ENCODE measurements at places on chromosomes 5 and 9.
A peak's percentile ranks its signal among the peaks of the same experiment; 100 is the strongest.

GRCh38 chr5:5078009-5078897 is 61.9 kb upstream of the ADAMTS16 start:
- no peak for DNase-seq

DNA sequence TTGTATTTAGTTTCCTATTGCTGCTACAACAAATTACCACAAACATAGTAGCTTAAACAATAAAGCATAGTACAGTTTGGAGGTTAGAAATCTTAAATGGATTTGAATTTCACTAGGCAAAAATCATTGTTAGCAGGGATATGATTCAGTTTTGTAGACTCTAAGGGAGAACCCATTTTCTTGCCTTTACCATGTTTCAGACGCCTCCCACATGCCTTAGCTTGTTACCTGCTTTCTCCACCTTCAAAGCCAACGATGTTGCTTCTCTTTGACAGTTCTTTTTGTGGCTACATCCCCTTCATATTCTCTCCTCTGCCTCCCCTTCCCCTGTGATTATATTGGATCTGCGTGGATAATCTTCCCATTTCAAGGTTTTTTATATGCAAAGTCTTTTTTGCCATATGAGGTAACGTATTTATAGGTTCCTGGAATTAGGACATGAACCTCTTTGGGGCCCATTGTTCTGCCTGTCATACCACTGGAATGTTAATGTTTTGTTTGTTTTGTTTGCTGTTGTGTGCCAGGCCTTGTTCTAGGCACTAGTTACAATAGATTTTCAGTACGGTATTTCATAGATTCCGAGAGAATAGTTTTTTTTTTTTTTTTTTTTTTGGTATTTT is 54.1 kb downstream of the UHRF2 start:
- peak; percentile 40 for DNase-seq

GRCh38 chr9:136129176-136129575 is 10.5 kb upstream of the TMEM250 start:
- DNase-seq = no peak

DNA sequence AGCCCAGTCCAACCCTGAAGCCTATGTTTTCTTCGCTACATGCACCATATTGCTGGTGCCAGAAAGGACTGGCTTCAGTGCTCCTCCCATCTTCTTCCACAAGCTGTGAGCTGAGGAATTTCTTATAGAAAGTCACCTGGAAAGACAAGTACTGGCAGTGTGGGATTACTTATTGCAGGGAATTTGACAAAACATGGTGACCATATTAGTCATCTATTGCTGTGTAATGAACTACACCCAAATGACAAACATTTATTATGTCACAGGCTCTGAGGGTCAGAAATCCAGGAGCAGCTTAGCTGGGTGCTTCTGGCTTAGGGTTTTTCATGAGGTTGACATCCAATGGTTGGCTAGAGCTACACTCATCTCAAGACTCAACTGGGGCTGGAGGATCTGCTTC is 75.5 kb downstream of the ENTREP1 start:
- no peak for DNase-seq

DNA sequence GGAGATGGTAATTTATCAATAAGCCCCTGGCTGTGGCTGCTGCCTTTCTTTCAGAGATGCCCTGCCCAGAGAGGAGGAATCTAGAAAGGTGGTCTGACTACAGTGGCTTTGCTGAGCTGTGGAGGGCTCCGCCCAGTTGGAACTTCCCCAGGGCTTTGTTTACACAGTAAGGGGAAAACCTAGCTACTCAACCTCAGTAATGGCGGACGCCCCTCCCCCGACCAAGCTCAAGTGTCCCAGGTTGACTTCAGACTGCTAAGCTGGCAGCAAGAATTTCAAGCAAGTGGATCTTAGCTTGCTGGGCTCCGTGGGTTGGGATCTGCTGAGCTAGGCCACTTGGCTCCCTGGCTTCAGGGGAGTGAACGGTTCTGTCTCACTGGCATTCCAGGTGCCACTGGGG is 865.4 kb upstream of the ACO1 start:
- DNase-seq = no peak

DNA sequence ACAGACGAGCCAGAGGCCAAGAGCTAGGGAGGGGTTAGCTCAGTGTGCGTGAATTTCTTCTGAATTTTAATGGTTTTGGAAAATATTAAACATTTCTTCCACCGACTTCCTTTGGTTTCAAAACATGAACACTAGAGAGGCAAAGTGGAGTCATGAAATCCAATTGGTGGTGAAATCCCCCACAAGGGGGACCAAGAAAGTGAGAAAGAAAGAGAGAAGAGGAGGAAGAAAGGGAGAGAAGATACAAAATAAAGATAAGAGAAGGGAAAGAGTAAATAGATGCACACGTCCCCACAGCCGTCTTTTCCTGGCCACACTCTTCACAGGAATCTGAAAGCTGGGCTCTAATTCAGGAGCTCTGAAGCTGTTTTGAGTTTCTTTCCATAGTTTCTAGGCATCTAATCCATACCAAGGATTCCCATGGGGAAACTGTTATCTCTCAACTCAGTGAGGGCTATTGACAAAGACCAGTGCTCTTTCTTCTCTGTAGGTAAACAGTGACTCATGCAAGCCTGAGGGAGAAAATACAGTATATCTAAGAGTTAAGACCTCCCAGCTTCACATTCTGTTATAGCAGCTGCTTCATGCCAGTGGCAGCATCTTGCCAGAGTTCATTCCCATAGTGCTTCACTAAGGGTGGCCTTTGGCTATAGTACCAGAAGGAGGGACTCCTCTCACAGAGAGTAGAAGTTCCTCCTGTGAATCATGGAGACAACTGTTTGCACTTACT is 115.8 kb upstream of the LIFR start:
- DNase-seq = no peak

- no peak for DNase-seq
These were observed 72.9 kb downstream of the SEC61B start for GRCh38 chr9:99294850-99295461.

GRCh38 chr5:88672644-88673252 is 210.2 kb downstream of the MEF2C start:
- DNase-seq = no peak

DNA sequence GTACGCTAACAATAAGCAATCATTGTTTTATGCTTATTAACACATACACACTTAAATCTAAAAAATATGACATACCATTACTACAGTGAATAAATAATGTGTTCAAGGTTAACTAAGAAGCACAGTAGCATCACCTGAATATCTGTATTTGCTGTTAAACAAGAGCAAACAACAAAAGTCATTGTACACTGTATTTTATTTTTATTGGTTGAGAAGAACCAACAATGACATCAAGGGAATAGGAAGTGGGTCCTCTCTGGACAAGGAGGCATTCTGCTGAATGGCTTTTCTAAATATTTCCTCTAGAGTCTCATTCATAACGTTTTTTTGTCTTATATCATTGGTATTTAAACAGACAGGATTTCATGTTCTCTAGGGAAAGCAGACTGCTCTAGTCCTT is 460.4 kb downstream of the CDH9 start:
- no peak for DNase-seq

- DNase-seq = no peak
These were observed 17.4 kb upstream of the IL33 start for GRCh38 chr9:6198251-6198650.

DNA sequence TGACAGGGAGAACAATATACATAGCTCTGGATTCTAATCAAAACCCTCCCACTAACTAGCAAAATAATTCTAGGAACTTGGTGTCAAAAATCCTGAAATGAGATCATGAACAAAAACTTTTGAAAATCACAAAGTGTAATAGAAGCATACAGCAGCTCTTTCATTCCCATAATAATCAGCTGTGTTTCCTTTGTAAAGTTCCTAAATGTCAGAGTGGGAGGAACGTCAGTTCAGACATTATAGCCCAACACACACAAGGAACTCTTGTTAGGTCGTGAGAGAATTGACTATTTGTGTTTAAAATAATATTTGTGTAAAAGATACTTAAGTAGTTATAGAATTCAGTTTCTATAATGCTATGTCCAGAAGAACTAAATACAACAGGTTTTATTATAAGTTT is 312.8 kb downstream of the SEMA5A start:
- no peak for DNase-seq

GRCh38 chr9:85108229-85108628 is 438.7 kb downstream of the NTRK2 start:
- no peak for DNase-seq

DNA sequence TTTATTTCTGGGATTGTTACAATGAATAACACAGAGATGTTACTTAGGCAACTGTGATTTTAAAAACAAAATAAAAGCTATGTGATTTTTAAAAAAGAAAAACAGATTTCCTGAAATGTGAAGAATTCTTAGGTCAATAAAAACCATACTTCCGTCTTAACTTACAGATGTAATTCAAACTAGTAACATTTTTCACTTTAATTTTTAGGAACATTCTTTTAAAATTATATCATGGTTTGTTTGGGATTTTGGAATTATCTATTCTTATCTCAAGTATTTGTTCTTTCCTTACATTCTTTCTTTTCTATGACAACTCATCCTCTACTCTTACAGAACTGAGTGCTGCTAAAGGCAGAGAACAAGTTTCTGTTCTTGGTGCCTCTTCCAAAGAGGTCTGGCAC is 159.5 kb downstream of the RAPGEF6 start:
- no peak for DNase-seq

GRCh38 chr5:154603953-154604679 is 126.1 kb upstream of the HAND1 start:
- DNase-seq = no peak

- no peak for DNase-seq
These were observed 165.8 kb upstream of the WWC1 start for GRCh38 chr5:168125445-168126199.

Measured in midbrain (tissue), 1 donor.